ENCODE measurements at places on chromosomes 12 and 14.

GRCh38 chr14:52835122-52835903 lies 43.9 kb upstream of the GNPNAT1 start:
- DNase-seq: no peak

- DNase-seq: no peak
Measured at GRCh38 chr12:132904718-132905328, 17.4 kb upstream of the CHFR start.

DNA sequence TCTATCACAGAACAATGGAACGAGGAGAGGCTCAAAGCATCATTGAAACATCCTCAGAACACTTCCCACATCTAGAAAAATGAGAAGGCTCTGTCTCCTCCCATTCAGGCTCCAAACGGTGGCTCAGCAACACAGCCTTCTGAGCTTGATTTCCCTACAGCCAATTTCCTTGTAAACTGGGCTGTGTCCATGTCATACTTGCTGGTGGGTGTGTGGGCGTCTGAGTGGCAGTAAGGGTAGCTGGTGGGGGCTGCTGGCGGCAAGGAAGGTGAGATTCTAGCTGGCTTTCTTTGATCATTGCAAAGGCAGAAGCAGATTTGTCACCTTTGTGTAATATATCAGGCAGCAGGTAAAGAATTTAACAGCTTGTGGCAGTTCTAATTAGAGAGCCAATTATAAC lies 163.7 kb downstream of the CALM1 start:
- DNase-seq: no peak

GRCh38 chr14:99749142-99749541 lies 44.1 kb upstream of the EML1 start:
- DNase-seq: no peak

GRCh38 chr14:36582874-36583241 lies 444 bp upstream of the NKX2-8 start:
- no peak for DNase-seq

DNA sequence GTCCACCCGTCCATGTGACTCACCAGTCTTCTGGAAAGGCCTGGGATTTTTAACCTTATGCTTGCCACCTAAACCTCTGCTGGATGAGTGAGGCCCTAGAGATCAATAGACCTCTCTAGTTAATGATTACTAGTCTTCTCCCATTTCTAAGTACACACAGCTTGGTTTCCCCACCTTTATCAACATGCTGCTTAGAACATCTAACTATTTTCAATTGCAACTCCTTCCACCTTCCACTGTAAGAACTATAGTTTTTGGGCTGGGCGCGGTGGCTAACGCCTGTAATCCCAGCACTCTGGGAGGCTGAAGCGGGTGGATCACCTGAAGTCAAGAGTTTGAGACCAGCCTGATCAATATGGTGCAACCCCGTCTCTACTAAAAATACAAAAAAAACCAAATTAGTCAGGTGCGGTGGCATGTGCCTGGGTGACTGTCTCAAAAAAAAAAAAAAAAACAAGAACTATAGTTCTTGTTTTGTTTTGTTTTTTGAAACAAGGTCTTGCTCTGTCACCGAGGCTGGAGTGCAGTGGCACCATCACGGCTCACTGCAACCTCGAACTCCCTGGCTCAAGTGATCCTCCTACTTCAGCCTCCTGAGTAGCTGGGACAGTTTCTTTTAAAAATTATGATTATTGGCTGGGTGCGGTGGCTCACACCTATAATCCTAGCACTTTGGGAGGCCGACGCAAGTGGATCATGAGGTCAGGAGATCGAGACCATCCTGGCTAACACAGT lies 18.7 kb upstream of the MDM2 start:
- DNase-seq: no peak

- DNase-seq: no peak
Measured at GRCh38 chr12:79006306-79006705, 141.7 kb downstream of the SYT1 start.

DNA sequence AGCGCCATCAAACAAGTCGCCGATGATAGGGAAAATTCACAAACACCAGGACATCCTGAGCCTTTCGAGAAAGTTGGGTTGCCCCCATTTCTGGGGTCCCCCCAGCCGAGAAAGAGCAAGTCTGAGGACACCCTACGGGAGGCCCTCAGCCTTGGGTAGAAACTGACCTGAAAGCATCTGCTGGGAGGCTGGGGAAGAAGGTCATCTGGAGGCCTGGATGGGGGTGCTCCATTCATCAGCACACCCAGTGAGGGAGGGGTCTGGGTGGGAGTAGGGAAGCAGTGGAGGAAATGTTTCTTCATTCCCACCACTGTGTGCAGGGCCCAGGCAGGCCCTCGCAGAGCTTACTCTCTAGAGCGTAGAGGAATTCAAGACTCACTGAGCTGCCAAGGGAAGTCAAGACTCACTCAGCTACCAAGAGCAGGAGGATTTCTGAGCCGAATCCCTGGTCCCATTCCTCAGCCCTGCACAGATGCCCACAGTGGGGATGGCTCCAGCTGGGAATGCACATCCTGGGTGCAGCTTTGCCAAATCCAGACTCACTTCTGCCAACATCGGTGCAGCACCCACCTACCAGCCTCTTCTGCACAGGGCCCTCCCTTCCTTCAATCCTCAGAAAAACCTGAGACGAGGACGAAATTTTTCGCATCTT lies 38.1 kb downstream of the DIO3 start:
- DNase-seq: no peak

GRCh38 chr12:30796313-30796780 lies 41.6 kb upstream of the CAPRIN2 start:
- no peak for DNase-seq

- DNase-seq: no peak
Measured at GRCh38 chr14:104087981-104088850, 2.7 kb downstream of the ASPG start.

GRCh38 chr12:109153821-109154441 lies 37.5 kb downstream of the ACACB start:
- DNase-seq: no peak

GRCh38 chr14:21300892-21301291 lies 21.0 kb downstream of the RPGRIP1 start:
- DNase-seq: no peak

Measured in NCI-H187 (cell line).